Omental fat pad (tissue), 4 donors: ENCODE measurements at places on chromosomes 16 and 17.

DNA sequence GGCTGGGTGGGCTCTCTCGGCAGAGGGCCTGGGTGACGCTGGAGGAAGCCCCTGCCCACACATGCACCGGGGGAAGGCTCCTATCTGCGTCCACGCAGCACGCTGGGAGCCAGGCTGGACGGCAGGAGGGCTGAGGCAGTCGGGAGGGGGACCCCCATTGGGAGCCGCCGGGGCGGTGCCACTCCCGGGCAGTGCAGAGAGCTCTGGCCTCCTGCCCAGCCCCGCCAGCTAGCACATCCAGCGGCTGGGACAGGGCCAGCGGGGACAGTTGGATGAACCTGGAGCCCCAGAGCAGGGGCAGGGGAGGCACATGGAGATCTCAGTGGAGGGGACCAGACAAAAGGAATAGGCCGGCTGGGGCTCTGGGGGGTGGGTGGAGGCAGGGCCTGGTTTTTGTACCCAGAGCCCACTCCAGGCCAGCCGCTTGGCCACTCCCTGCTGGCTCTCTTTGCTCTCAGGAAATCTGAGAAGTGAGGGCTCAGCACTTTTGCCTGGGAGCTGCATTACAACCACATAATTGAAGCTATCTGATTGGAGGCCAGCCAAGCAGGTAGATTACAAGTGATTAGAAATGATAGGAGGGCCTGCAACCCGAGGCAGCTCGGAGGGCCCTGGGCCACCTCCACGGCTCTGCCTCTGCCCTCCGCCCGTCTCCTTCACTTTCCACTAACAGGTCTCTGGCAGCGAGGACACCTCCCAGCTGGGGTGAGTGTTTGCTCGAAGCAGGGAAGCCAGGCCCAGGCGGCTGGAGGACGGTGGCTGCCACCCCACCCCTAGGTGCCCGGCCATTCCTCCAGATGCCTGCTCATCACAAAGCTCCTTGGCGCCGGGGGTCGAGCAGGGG is 40.1 kb downstream of the ENGASE start:
- no peak for DNase-seq

DNA sequence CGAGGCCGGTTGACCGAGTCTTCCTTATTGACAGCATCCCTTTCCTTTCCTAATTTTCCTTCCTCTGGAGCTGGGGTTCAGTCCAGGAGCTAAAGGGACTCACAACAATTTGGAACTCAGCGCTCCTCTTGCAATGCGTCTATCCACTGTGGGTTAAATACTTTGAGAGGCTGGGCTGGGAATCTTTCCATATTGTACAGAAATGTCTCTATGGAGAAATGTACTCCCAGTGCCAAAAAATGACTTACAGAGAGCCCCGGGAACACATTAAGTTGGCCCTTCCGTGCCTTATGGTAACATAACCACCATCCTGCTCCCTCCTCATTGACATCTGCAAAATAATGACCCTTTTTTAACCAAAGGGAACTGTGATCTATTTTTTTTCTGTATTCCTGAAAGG is 192.8 kb downstream of the FTO start:
- no peak for DNase-seq

DNA sequence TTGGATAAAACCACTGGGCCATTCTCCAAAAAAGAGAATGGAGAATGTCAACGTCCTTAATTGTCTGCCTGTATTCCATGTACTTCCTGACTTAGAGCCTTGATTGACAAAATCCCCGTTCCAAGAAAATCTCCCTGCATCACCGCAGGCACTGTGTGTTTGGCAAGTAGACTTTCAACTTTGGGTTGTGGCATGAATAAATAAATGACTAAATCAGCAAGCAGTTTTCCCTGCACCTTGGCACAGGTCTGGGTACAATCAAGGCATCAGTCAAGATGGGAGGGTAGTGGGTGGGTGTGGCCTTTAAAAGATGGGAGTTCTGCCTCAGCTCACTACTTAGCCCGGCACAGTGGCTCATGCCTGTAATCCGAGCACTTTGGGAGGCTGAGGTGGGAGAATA is 248.5 kb upstream of the RPL38 start:
- no peak for DNase-seq

GRCh38 chr17:48630925-48631692 is 5.0 kb upstream of the HOXB9 start:
- no peak for DNase-seq

GRCh38 chr16:87661561-87661960 is 59.3 kb downstream of the JPH3 start:
- no peak for DNase-seq

DNA sequence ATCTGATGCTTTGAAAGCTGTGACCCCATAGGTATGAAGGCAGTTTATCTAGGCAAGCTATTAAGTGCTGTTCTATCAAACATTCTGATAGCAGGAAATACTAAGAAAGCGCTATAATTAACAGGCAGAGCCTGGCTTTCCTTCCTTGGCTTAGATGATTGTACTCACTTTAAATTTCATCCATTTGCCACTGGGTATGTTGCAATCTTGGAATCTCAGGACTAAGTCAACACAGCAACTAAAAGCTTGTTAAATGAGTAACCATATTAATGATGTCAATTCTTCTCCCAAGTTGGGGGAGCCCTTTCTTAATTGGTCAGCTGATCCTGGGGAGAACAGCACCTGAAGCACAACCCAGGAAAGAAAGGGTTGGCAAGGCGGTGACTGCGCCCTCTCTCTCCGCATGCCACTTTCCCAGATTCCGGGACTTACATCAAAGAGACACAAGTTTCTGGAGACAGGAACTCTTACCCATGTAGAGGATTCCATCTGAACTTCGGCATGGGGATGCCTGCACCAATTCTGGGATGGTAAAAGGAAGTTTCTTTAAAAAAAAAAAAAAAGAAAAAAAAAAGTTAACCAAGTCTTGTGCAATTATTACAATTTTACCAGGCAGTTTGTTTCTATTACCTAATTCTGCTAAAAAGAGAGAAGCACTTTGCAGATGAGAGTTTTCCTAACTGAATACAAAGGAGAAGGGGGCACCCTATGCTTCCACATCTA is 54.4 kb upstream of the ICAM2 start:
- DNase-seq = no peak

DNA sequence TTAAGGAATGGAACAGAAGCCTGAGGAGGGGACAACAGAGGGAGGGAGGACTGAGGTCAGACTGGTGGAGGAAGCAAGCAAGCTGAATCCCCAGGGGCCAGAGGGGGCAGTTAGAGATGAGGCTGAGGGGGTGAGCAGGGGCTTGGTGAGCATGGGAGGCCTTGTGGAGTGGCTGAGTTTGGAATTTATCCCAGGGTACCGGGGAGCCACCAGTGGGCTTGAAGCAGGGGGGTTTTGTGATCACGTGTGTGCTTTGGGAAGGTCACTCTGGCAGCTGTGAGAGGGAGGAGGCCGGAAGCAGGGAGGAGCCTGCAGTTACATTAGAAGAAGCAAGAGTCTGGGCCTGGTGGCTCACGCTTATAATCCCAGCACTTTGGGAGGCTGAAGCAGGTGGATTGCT is 9.8 kb upstream of the CTCF start:
- DNase-seq = no peak

GRCh38 chr17:46777943-46778915 is 40.3 kb downstream of the WNT3 start:
- DNase-seq = no peak

DNA sequence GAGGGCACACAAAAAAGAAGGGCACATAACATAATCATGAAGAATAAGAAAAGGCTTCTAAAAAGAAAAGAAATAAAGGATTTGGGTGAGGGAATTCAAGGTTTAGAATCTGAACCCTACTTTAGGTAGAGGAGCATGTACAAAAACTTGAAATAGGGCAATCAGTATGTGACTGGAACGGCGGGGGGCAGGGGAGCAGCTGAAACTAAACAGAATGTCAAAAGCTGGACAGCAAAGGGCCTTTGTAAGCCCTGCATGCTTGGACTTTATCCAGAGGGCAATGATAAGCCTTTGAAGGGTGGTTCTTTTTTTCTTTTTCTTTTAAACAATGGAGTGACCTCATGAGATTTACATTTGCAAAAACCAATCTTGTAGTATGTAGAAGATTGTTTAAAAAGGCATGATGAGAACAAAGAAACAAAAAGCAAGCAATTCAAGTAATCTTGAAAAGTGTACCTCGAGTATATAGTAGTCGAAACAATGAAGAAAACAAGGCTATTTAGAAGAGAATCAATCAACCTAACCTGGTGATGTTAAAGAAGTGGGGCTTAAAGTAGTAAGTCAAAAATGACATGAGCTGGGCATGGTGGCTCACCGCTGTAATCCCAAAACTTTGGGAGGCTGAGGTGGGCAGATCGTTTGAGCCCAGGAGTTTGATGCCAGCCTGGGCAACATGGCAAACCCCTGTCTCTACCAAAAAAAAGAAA is 46.7 kb upstream of the ANKFY1 start:
- no peak for DNase-seq

DNA sequence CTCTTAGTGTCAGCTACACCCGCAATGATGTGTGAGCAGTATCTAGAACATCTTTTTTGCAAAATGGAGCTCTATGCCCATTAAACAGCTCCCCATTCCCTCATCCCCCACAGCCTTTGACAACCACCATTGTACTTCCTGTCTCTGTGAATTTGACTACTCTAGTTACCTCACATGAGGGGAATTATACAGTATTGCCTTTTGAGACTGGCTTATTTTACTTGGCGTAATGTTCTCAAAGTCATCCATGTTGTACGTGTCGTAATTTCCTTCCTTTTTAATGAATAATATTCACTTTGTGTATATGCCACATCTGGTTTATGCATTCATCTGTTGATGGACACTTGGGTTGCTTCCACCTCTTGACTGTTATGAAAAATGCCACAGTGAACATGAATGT is 23.2 kb upstream of the CCL22 start:
- DNase-seq = no peak
